ENCODE measurements at places on chromosomes 6 and 20. TPM values are rescaled to one million over a fixed set of nuclear protein-coding genes. Genes with fewer than 3 reads are reported as not detected.

The DSN1 gene
- 17.8 TPM for total RNA-seq

The BPI gene
- total RNA-seq = 0.13 TPM

The CASS4 gene
- total RNA-seq = 0.78 TPM

The GGTLC1 gene
- total RNA-seq = not detected

The EEF1E1 gene
- 52.4 TPM for total RNA-seq

The NCOA5 gene
- total RNA-seq = 24.2 TPM

The AVP gene
- total RNA-seq = not detected

The HRH3 gene
- not detected for total RNA-seq

The BMP7 gene
- total RNA-seq = not detected

The AIF1 gene
- not detected for total RNA-seq

The TCF15 gene
- not detected for total RNA-seq

The LGSN gene
- not detected for total RNA-seq

The GOPC gene
- 30.6 TPM for total RNA-seq

The ZNF133 gene
- 22.5 TPM for total RNA-seq

The KCNK5 gene
- not detected for total RNA-seq

The BHLHE23 gene
- total RNA-seq = not detected

The GJA10 gene
- total RNA-seq = not detected

The DDX43 gene
- total RNA-seq = 0.08 TPM

Data from epithelial cell of alveolus of lung (primary cell).